ENCODE measurements at places on chromosomes 6 and 20.
A peak's percentile ranks its signal among the peaks of the same experiment; 100 is the strongest.

DNA sequence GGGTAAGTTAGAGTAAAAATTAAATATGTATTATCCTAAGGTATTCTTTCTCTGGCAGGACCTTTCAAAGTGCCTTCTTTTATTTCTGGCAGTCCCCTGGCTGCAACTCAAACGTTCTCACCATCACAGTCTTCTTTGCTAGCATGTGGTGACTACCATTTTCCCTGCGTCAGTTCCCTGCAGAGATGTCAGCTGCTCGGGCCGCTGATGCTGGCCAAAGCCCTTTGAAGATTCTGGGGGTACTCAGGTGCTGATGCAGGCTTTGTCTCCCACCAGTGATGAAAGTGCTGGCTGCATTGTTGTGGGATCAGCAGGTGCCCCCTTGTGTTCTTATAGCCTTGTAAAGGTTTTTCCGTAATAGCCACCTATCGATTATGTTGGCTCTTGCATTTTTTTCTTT, 140.1 kb downstream of the BTBD3 start:
- DNase-seq = no peak

DNA sequence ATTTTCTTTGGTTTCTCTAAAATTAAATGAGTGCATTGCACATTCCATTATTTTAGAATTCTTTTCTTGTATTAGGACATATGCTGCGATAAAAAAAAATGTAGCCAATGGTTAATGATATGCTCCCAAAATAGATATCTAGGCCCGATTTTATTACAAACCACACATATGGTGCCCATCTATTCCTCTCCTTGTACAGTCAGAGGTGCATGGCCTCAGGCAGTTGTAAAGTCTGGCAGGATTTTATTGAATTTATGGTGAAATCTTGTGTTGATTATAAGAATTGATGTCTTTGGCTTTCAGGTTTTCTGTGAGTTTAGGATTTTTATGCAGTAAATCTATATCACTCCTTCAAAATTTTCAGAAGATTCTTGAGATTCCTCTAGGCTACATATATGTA, 192.2 kb downstream of the RFPL4B start:
- DNase-seq = no peak

GRCh38 chr20:53387983-53388675, 205.5 kb downstream of the ZNF217 start:
- no peak for DNase-seq

- DNase-seq = no peak
These were observed 45.1 kb downstream of the SRC start for GRCh38 chr20:37390891-37391525.

DNA sequence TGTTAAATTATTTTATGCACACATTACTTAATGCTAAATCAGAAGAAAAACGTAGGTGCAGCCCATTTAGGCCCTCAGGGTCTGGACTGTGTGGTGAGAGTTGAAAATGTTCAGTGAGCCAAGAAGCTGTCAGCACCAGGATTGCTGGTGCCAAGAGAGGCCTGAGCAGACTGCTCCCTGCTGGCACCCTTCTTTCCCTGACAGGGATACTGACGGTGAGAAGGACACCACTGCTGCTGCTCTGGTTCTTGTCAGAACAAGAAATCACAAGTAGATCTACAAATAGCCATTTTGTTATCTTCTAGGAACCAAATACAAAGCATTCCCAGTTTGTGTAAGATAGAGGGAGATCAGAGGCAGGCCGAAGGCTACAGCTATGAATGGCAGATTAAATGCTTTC, 48.7 kb upstream of the CRISP1 start:
- no peak for DNase-seq

DNA sequence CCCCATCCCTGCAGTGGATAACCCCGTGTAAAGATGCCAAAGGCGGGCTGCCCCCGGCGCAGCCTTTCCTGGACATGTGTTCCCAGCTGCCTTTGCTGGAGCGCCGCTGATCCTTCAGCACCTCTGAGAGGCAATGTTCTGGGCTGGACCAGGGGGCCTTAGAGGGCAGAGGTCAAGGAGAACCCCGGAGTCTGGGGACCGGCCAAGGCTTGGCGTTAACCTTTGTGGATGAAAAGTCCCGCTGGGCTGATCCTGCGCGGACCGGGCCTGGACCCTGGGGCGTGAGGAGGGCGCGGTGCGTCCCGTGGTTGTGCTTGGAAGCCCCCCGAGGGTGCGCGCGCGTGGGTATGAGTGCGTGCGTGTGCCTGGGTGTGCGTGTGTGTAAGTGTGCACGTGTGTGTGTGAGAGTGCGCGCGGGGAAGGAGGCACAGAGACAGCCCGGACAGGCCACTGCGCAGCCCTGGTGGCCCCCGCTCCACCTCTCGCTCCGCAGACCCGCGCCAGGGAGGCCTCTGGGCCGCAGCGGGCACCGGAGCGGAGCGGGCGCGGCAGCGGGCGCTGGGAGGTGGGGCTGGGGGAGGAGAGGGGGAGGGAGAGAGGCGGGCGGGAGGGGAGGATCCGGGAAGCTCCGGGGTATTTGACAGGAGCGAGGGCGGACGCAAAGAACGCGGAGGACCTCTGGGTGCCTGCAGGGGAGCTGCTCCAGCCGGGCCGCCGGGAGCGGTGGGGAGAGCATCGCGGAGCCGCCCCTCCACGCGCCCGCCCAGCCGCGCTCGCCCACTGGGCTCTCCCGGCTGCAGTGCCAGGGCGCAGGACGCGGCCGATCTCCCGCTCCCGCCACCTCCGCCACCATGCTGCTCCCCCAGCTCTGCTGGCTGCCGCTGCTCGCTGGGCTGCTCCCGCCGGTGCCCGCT, at the start of gene SMOC2:
SMOC2 (plus strand) TSS at position 665 of the 914 bp plus-strand sequence; CDS start at position 852, 187 bp downstream.
- DNase-seq = no peak

DNA sequence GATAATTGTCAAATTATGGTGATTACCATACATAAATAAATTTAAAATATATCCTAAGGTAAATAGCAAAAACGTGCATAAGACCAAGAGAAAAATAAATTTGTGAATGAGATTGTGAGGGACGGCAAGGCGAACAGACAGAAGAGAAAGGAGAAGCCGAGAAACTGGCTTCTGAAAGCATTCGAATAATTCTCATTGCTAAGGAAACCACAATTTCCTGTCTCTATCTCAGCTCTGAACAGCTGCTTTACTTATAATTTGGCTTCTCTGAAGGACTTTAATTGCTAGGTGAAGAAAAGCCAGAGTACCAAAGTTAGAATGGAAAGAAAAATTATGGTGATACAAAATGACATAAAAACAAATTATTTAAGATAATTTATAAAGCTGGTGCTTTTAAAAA, 79.0 kb upstream of the RGS17 start:
- peak; percentile 65 for DNase-seq

GRCh38 chr6:111715321-111715720, 109.6 kb upstream of the TRAF3IP2 start:
- DNase-seq = no peak

- DNase-seq = no peak
These were observed 7.7 kb upstream of the FOXF2 start for GRCh38 chr6:1381481-1382330.

GRCh38 chr20:44664131-44664530, 12.6 kb upstream of the ADA start:
- peak; percentile 89 for DNase-seq

DNA sequence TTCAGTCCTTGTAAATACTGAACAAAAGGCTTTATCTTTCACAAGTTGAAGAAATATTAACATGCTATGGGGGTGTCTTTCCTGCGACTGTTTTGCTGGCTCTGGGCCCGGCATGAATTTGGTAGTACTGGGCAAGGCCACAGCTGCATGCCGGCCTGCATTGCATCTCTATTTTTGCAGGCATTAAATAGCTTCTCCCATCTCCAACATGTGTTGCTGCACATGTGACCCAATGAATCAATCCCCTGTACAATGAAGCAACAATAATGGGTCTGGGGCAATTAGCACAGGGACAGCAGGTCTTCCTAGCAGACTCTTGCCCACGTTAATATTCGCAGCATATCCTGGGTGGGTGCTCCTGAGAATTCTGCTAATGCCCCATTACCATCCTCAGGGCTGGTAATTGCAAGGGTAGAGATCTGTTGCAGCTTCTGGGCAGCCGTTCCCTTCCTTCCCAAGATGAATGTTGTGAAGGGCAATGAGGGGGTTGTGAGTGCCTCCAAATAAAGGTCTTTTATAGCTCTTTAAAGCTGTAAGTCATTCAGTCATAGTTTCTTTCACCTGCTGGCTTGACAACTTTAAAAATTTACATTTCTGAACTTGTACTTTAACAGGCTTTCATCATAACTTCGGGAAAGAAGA, 24.3 kb upstream of the CDYL start:
- DNase-seq = no peak

DNA sequence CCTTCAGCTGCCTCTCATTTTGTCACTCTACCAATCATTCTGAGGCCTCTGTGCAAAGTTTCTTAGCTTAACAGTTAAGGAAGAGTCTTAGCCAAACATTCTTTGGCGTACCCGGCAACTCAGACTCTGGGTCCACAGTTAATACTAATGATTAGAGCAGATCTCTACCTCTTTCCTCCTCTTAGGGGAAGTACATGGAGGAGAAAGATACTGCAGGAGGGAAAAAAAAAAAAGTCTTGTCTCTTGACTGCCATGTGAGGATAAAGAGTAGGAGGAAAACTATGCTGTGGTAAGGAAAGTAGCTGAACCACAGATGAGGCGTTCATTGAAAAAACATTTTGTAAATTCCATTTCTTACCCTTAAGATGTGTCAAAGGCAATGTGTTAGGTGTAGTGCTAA, 44.0 kb upstream of the MARCKS start:
- DNase-seq = no peak

GRCh38 chr6:158322724-158323560, 10.7 kb downstream of the TULP4 start:
- peak; percentile 16 for DNase-seq

DNA sequence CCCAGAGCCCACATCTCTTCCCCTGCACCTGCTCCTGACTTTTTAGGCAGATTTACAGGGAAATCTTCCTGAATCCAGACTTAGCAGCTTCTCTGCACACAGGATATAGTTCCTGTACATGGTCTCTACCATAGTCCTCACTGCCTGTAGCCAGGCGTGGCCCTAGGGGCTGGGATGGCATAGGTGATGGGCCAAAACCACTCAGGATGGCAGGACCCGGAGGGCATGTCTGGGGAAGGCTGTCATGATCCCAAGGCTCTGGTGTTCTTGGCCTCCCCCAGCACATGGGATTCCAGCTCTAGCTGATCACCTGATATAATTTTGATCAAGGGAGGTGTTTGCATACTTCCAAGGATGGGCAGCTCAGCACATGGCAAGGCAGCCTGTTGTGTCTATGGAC, 58.0 kb downstream of the TOX2 start:
- no peak for DNase-seq

DNA sequence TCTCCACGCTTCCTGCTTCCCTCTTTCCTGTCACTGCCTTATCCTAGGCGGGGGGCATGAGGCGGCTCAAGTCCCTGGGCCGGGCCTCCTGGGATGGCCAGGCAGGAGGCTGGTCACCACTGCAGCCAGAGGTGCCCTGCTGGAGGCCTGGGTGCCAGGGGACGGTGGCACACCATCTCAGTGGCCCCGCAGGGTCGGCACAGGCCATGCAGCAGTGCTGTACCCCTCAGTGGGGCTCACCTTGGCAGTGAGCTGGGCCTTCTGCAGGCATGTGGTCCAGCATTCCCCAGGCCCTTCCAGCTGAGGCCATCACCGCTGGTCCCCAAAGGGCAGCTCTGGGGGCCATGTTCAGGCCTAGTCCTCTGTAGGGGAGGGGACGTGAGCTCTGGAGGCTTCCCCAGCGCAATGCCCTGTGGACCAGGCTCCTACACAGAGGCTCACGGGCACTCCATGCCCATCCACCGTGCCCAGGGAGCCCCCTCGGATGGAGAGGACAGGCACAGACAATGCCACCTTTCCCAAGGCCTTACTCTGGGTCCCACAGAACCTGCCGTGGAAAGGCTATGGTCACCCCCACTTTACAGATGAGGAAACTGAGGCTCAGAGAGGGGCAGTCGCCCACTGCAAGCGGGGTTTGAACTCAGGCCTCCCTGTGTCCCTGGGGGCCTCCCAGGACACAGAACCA, 123.8 kb downstream of the TAF4 start:
- DNase-seq = no peak

GRCh38 chr6:87074101-87074621, 20.7 kb downstream of the CGA start:
- no peak for DNase-seq

- no peak for DNase-seq
These were observed 4.5 kb downstream of the CCN6 start for GRCh38 chr6:112058243-112059032.

DNA sequence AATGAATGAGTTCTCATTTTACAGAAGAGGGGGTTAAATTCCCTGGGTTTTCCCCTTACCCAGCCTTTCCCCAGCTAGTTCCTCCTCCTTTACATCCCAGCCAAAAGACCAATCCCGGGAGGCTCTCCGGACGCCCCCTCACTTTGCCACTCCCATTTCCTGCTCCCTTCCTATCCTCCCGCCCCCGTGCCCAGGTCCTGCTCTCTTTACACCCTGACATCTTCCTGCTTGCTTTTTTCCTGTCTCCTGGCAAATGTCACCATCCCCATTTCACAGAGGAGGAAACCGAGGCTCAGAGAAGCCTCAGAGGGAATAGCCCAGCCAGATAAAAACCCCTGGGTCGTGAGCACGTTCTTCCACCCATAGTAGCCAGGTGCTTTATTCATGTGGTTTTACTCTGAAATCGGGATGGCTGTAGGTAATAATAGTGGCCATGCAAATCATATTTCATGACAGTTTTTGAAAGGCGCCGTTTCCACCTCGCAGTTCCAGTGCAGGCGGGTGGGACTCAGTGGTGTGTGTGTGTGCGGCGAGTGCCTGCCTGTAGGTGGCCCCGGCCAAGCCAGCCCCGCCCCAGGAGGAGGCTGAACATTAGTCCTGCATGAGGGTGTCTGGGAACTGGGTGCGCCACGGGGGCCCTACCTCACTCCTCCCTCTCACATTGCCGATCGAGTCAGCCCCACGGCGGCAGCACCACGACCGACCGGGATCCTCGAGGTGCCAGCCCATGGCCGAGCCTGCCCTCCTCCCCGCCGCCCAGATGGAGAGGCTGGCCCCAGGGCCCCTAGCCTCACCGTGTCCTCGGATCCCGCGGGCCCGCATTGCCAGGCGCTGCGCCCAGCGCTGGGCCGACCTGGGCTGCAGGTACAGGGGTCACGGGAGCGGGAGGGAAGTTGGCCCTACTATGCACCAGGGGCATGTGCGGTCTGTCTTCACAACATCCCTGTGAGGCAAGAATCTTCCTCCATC, at the start of gene ARHGAP40:
ARHGAP40 (plus strand) TSS at position 594 of the 969 bp plus-strand sequence.
- DNase-seq = no peak

DNA sequence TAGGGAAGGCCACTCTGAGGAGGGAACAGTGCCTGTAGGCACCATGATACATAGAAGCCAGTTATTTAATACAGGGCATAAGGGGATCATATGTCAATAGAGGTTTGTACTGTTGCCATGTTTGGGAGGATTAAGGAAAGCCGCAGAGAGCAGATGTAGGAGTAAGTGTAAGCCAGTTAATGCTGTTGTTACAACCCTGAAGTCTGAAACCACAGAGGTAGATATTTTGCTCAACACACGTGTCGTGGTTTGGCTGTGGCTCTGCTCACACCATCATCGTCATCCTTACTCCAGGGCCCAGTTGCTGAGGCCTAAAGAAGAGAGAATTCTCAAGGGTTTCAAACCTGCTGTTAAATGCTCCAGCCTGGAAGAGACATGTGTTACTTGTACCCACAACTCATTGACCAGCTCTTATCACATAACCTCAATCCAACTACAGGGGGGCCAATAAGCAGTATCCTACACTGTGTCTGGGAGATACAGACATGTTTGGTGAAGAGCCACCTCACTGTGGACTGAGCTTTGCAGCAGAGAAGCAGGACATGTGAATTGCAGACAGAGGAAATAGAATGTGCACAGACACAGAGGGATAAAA, 31.0 kb upstream of the PSMF1 start:
- peak; percentile 21 for DNase-seq

All from MV-4-11 (cell line).